Sciatic nerve (tissue), 2 donors: ENCODE measurements at places on chromosomes 7 and 10.

DNA sequence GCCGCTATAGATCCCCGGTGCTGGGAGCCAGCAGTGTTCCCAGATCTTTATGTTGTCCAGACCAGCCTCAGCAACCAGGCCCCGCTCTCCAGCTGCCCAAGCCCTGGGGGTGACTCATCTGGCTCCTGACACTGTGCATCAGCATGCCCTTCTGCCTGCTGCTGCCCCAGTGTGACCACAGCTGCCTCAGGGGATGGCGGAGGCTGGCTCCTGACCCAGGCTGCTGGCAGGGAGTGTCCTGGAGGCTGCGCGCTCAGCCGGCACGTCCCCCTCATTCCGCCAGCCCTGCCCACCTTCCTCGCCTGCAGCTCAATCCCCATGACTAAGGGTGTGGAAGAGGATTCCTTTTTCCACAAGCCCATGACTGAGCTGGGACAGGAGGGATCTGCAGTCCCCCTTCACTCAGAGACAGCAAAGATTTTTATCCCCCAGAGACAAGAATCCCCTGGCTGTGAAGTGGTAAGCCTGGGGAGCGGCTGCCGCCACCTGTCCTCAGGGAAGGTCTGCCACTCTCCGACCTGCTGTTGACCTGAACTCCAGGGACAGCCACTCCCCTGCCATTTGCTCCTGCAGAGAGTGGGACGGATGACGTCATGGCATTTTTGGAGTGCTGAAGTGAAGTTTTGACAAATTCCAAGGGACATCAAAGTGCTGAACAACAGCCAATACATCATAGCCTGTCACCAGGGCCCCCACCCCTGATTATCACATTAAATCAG, 182.8 kb upstream of the BMPER start:
- DNase-seq, result no peak

- no peak for DNase-seq
These were observed 209.9 kb downstream of the ZNF365 start for GRCh38 chr10:62583876-62584615.

DNA sequence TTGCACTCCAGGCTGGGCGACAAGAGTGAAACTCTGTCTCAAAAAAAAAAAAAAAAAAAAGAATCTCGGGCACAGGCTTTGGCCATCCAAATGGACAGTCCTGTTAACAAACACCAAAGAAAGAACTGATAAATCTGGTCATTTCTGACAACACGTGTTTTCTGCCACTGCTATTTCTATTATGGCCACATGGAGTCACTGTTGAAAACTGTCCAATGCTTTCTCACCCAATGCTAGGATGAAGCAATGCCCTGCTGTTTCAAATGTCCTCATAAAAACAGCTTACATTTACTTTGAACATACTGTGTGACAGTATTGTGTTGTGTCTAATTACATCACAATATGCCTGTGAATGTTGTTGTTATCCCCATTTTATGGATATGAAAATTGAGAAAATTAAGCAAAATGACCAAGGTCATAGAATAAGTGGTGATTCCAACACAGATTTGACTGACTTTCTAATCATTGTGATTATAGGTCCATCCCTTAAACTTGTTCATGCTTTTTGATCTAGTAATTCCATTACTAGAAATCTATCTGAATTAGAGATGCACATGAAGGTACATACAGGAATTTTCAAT, 19.9 kb upstream of the MAP3K8 start:
- no peak for DNase-seq

- no peak for DNase-seq
These were observed 192.7 kb downstream of the SEC23IP start for GRCh38 chr10:120085096-120085796.

- no peak for DNase-seq
These were observed 688 bp downstream of the ORAI2 start for GRCh38 chr7:102434039-102434486.

GRCh38 chr10:3516234-3516922, 268.6 kb downstream of the KLF6 start:
- DNase-seq, result no peak

GRCh38 chr10:97466755-97467154, 20.8 kb downstream of the ZDHHC16 start:
- DNase-seq, result no peak

GRCh38 chr7:47153576-47153975, 428.3 kb downstream of the TNS3 start:
- DNase-seq, result no peak

GRCh38 chr7:79451580-79451979, 1.9 kb downstream of the MAGI2 start:
- DNase-seq, result no peak

GRCh38 chr7:37656913-37657530, 26.5 kb upstream of the GPR141 start:
- no peak for DNase-seq

GRCh38 chr7:5361446-5362127, 62.0 kb downstream of the TNRC18 start:
- no peak for DNase-seq

GRCh38 chr10:108736111-108736510, 1187.2 kb downstream of the XPNPEP1 start:
- no peak for DNase-seq

DNA sequence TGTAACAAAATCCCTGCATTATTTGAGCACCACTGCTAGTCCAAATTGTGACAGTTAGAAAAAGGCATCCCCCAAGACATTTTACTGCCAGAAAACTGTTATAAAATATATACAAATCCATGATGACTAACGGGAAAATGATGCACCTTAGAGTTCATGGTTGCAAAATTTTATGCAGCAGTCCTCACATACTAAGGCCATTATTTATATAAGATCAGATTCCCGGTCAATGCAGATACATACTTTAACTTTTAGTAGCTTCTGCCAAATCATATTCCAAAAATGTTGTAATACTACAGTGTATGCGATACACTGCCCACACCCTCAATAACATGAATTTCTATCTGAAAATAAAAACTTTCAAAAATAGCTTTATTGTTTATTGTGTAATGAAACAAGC, 239.9 kb upstream of the ZNF32 start:
- no peak for DNase-seq

DNA sequence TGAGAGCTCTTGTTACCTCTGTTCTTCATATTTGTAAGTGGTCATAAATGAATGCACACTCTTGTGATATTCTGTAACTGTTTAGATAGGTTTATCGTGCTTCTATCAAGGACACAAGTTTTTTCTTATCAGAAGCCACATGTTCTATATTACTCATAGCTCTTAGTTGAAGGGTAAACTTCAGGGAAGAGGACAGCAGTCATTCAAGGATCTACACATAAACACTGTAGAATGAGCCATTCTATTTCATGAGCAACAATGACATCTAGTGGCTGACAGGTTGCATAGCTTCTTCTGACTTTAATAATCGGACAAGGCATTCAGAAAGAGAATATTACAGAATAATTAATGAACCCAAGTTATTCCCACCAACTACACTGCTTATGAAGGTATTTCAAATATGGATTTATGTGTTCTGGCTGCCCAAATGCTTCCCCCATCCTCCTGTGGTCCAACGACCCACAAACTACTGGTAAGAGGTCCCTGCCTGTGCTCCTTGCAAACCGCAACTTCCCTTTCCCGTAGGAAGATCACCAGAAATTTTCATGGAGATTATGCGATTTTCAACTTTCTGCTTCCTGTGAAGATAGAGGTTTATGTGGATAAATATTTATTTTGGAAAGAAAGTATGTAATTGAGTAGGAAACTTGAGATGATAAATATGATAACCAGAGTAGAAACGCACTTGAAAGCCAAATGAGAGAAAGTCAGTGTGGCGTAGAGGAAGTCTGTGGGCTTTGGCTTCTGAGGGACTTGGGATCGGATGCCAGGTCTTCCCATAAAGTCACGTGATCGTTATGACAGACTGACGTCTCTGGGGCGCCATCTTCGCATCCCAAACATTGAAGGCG, 16.8 kb upstream of the ABCB5 start:
- peak; percentile 69 for DNase-seq

- DNase-seq, result no peak
These were observed 188.5 kb downstream of the SNX10 start for GRCh38 chr7:26480156-26480555.

- DNase-seq, result no peak
These were observed 19.7 kb upstream of the NKX6-2 start for GRCh38 chr10:132805599-132805998.

DNA sequence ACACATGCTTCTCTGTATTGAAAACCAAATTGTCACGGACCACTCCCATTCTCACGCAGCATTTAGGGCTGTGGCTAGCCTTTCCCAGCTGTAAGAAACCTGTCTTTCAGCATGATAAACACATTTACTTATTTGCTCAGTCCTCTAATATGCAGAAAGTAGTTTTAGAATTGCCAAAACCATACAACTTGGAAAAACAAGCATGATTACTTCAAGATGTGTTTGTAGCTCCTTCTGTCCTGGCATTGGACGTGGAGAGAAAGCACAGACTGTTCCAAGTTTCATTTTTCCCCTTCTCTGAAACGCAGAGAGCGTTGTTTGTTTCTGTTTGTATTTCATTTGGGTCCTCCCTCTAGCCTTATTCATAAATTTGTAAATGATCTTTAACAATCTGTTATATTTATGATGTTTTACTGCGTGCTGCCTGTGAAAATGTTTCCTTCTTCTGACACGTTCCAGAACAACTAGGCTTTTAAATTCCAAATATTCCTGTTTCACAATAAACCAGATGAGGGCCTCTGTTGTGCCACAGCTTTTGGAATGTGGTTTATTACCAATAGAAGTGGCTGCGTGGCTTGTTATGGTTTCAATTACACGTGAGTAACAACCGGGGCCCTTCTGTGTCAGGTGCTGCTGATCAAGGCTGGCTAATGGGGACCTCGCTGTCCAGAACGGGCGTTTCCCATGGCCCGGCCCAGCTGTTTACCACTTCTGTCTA, 26.1 kb downstream of the MNX1 start:
- no peak for DNase-seq

DNA sequence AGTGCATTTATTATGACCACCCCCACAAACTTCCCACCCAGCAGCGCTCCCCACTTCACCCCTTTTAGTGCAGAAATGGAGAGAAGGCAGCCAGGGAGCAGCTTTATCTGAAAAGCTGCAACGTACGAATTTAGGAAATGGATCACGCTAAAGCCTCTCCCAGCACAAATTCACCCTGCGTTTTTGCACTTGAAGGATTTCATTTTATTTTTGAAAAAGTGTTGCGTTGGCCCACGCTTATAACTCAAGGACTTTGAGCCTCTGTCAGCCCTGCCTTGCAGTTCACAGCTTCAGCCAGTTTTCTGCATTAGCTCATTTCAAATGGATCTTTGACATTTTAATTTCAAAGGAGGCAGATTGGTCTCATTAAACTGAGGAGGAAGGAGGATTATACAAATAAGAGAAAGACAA, 556.1 kb downstream of the KCNMA1 start:
- no peak for DNase-seq

DNA sequence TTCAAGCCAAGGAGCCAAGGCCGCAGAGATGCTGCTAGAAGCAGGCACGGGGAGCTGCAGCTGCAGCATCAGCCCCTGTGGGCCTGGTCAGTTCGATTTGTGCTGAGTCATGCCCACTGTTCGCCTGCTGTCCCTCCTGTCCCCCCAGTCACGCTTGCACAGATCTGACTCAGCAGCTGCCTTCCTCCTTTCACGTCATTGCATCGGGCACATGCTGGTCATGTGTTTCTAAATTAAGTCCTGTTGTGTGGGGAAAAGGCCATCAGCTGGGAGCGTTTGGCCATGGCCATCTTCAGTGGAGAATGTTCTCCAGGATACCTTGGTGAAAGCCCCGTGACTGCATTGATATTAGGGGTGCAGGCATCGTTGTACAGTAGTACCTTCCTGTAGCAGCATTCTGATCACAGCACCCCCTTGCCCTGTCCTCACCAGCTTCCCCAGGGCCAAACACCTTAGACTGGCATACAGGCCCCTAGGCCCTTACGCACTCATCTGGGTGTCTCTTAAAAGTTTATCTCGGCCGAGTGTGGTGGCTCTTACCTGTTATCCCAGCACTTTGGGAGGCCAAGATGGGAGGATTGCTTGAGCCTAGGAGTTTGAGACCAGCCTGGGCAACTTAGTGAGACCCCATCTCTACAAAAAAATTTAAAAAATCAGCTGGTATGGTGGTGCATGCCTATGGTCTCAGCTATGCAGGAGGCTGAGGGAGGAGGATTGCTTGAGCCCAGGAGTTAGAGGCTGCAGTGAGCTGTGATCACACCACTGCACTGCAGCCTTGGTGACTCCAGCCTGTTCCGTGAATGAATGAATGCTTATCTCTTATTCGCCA, 23.2 kb downstream of the POR start:
- DNase-seq, result peak; percentile 76

- no peak for DNase-seq
These were observed 17.1 kb downstream of the ZMIZ2 start for GRCh38 chr7:44765579-44766415.

GRCh38 chr7:108222236-108222892, 92.2 kb upstream of the LAMB4 start:
- DNase-seq, result no peak

- no peak for DNase-seq
These were observed 39.2 kb upstream of the SLC35B4 start for GRCh38 chr7:134355927-134356326.

- DNase-seq, result no peak
These were observed 561.7 kb downstream of the GATA3 start for GRCh38 chr10:8616166-8616565.

DNA sequence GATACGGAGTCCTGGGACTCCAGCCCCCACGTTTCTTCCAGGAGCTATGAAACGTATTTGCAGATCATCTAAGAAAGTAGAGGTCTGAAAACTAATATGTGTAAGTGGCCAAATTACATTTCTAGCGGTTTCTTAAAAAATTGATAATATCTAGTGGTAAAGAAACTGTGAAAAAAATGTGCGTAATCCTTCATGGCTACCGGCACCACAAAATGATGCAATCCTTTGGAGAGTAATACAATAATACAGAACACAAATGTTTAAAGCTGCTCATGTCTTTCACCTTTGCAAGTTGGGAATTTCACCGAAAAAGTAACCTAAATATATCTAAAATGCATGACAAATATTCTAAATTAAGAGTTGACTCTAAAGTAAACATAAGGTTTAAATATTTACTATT, 742.1 kb downstream of the GRID1 start:
- DNase-seq, result no peak

GRCh38 chr7:128672927-128673517, 930 bp downstream of the GARIN1A start:
- DNase-seq, result peak; percentile 46
